ENCODE measurements at places on chromosomes 7 and 10. TPM values are rescaled to one million over a fixed set of nuclear protein-coding genes. Genes with fewer than 3 reads are reported as not detected.
A peak's percentile ranks its signal among the peaks of the same experiment; 100 is the strongest.

The NCAPG2 gene
- 32.1 TPM for polyA plus RNA-seq

The HIP1 gene
- 45.7 TPM for polyA plus RNA-seq

DNA sequence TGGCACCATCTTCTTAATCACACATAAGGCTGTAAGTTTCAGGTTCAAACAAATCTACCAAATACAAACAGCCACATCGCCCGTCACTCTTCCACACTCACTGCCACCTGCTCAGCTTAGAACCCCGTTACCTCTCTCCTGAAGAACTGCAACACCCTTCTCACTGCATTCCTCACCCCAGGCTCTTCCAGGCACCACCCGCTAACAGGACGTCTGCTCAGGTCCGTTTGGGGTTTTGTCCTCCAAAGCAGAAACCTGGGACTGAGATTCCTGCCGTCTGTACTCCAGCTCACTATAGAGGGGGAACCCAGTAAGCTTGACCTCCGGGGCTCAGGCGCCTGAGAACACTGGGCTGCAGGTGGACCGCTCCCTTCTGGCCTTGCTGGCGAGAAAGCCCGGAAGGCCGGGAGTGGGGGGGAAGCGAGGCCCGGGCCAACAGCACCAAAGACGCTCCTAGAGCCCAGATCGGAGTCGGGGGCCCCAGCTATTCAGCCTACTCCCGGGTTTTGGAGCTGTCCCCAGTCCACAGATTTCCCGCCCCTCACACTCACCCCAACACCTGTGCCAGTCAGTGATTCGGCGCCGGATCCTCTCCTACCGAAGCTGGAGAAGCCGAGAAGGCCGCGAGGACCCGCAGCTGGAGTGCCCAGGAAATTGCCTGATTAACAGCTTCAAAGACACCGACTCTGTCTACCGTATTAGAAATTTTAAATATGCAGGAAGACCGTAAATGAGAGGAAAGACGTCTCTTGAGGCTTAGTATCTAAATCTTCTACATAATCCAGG is at the start of gene AP3M1:
Gene AP3M1 (minus strand): TSS at position 625 of the 786 bp plus-strand sequence. CDS start 12,449 bp downstream, outside the sequence.
- peak; percentile 93 for DNase-seq

- DNase-seq = no peak
Measured at GRCh38 chr7:92137557-92137956, 3.3 kb upstream of the CYP51A1 start.

The SPDYE5 gene
- polyA plus RNA-seq = 3.8 TPM

- no peak for DNase-seq
Measured at GRCh38 chr10:70367195-70367796, 15.1 kb downstream of the LRRC20 start.

DNA sequence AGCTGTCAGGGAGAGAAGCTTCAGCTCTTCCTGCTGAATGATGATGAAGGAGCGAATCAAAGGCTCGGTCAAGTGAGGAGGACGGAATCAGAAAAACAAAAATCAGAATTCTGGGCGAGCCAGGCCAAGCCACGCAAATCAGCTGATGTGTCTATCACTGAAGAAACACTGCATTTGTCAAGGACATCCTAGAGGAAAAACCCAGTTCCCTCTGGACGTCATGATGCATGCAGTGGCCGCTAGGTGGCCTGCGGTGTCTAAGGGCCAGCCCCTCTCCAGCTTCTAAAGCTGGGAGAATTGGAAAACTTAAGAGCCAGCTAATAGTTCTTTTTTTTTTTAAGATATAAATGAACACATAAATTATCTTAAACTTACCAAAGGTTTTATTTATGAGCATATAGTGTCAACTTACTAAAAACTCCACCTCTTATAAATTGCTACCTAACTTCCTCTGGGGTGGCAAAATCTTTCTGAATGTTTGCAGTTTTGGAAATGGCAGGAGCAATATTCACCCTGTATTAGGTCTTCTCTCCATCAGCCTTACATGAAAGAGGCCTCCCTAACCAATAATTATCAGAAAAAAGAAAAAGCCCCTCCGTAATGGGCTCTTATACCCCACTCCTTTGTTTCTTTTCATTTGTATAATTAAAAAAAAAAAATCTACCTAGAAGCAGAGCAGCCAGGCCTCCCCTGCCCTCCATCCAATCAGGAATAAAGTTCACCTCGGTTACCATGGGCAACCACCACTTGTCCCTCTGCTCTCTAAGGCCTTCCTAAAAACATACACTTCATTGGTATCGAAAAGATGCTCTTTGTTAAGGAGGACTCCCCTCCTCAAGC is 186.8 kb downstream of the USP6NL start:
- peak; percentile 54 for DNase-seq

The PVRIG gene
- 4.0 TPM for polyA plus RNA-seq

DNA sequence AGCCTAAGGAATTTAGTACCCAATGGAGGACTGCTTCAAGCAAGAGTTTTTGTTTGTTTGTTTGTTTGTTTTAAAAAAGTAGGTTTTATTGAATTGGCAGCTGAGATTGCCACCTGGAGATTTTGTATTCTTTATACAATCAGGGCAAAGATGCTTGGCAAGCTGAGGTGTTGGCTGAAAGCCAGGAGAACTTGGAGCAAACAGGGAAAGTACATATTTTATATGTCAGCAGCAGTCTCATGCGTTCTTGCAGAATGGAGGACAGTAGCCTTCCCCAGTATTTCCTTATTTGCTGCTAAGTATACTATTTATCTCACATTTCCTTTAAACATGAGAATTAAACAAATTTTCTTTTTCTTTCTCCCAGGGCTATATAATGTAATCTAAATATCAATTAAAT is 22.6 kb upstream of the ICA1 start:
- no peak for DNase-seq

GRCh38 chr10:62805231-62806099 is 945 bp downstream of the ADO start:
- DNase-seq = peak; percentile 39

The KCNH2 gene
- polyA plus RNA-seq = 2.8 TPM

The GPR158 gene
- polyA plus RNA-seq = 0.94 TPM

DNA sequence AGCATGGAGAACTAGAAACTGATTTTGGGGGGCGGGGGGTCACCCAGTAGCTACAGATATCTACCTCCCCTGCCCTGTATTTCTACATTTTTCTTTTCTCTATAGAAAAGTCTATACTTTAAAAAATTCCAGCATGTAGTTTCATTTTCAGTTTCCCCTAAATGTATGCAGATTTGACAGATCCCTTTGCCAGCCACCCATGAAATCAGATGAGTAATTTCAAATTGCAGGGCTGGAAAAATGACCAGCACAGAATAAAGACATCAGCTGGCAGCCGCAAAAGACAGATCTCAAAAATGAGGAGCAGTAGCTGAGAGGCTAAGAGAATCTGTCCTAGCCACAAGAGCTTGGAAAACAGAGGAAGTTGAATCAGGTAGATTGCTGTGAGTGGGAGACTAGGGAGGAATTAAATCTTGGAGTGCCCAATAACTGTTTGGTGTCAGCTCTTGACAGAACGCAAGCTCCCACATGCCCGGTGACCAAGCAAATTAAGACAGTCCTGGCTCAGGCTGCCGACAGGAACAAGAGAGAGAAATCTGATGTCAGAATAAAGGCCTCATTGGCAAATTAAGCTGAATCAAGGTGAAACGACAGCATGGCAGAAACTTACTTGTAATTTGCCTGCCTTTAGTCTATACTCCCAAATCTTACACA is 24.5 kb downstream of the ADRB1 start:
- DNase-seq = no peak

DNA sequence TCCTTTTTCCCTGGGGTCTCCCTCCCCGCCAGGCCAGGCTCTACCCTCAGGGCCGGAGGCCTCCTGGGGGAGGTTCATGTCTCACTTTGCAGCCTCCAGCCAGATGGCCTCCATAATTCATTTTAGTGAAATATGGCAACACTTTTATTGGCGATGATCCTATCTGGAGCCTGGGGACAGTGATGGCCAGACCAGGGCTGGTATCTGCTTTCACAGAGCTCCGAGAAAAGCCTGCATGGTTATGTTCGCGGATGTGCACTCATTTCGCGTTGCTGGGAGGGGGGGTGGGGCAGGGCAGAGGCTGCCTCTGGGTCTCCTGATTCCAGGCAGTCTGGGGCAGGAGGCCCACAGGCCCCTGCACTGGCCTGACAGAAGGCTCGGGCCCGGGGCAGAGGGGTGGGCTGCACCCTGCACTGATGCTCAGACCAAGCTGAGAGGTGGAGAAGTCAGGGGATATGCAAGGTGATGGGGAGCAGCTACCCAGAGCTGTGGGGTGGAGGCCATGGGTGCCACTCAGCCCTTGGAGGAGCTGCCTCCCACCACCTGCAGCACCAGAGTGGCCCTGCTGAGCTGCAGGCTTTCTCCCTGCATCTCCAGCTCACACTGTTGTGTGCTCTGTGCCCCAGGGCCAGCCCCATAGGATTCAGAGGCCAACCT is 85.3 kb upstream of the RET start:
- DNase-seq = no peak

- DNase-seq = no peak
Measured at GRCh38 chr10:132374176-132374575, 22.8 kb upstream of the PWWP2B start.

- no peak for DNase-seq
Measured at GRCh38 chr7:2734751-2735571, 47.0 kb downstream of the AMZ1 start.

DNA sequence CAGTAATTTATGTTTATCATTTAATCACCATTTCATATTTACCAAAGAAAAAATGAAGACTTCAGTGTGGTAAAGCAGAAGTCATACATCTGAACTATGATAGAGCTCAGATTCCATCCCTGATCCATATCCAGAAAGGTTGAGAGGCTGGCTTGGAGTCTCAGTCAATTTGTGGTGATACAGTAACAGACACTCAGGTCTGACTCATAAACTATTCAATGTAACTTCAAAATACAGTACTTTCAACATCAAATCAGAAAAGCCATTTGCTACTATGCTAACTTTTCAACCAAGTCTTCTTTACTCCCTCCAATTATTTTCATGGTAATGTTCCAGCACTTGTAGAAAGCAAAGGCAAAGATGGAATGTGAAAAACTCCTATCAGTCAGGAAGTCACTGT is 190.4 kb downstream of the HDAC9 start:
- DNase-seq = no peak

GRCh38 chr10:80284522-80284921 is 4.9 kb downstream of the MAT1A start:
- DNase-seq = no peak

The PRKAR2B gene
- 12.0 TPM for polyA plus RNA-seq

- DNase-seq = no peak
Measured at GRCh38 chr10:29861811-29862505, 197.4 kb downstream of the JCAD start.

DNA sequence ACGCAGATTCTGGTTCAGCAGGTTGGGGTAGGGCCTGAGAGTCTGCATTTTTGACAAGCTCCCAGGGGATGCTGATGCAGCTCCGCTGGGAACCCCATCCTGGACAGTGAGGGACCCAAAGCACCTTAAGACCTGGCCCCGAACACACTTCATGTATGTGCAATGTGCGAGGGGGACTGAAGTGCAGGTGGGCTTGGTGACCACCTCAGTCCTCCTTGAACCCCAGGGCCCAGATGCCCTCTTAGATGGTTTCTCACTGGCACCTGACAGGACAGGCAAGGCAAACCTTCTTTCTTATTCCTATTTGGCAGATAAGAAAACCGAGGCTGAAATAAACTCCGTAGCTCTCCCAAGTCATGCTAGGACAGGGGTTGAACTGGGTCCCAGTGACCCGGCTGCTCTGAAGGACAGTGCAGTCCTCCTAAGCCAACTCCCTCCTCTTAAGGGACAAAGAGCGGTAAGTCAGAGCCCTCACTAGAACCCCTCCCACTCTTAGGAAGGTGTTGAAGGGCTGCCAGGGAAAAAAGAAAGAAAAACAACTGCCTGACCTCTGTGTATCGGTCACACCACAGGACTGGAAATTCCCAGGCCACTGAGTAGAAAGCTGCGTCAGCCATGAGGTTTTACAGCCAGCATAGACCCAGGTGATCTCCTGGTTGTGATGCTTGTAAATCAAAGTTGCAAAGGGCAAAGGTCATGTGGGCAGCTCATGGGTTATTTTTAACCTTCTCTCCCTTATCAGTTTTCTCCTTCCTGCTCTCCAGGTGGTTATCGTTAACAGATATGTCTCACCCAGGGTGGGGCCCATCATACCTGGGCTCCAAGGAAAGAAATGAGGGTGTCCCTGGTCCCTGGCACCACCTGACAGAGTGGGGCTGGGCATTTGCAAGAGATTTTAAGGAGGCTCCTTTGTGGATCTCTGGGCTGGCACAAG is 90.9 kb upstream of the SMNDC1 start:
- DNase-seq = no peak

DNA sequence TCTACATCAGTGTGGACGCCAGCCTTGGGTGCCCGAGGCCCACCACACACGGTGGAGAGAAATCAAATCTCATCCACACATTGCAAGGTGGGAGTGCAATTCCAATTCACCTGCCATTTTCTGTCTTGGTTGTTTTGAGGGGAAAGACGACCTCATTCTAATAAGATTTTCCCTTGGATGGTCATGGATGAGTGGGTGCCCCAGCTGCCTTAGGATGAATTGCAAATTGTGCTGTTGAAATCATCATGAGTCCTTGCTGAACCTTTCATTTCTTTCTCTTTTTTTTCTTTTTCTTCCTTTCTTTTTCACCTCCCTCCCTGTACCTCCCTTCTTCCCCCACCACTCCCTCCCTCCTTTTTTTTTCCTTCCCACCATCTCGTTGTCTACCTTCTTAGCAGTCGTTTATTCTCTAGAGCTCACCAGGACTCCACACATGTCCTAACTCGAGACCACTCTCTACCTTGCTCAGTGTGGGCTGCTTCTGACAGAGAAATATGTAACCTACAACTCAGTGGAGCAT is 266.9 kb upstream of the NFE2L3 start:
- DNase-seq = no peak

- no peak for DNase-seq
Measured at GRCh38 chr10:30357806-30358205, 8.7 kb upstream of the MTPAP start.

DNA sequence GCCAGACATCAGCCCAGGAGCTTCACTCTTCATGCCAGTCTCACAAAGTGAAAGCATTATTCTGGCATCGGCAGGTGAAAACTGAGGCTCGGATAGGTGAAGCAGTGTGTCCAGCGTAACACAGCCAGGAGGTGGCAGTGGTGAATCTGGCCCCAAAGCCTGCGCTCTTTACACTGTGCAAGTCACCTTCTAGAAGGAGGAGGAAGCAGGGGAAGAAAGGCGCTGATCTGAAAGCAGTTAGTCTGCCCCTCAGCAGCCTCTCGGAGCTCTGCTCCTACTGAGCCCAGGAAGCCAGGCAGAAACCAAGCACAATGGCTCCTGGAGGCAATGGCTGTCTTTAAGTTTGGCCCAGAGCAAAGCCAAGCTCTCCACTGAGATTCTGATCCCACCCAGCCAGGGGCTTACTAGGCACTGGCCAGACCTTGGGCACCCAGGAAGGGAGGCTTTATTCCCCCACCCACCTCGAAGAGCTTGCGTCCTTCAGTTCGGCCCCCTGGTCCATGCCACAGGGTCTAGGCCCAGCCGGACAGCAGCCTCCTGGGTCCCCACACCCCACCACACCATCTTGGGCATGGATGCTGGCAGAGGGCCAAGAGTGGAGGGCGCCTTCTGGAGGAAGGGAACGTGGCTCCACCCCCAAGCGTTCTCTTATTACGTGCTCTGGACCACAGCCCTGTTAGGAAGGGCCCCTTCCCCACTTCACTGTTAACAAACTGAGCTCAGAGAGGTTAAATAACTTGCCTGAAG is 104.5 kb downstream of the GRID1 start:
- no peak for DNase-seq

GRCh38 chr10:71740069-71740653 is 20.6 kb upstream of the C10orf105 start:
- no peak for DNase-seq

The PAX4 gene
- not detected for polyA plus RNA-seq
